H7 (cell line): ENCODE measurements at places on chromosomes 3 and 15. TPM values are rescaled to one million over a fixed set of nuclear protein-coding genes. Genes with fewer than 3 reads are reported as not detected.

MAPK6 gene
- 77.0 and 83.7 TPM in 2 replicates for total RNA-seq

DNA sequence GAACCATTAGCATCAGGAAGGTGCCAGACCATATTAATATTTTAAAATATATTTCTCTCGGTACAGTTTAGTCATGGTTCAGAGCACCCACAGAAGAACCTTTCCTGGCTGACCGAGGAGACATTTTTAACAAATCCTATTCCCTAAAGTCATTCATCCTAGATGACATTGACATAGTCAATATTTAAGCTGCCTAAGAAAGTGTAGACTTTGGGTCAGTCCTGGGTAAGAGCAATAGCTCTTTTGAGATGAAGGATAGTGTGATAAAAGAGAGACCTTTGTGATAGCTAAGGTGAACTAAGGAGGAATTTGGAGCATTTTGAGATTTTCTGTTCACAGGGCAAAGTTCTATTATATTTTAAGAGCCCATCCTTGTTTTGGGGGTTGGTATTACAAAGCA is 47.5 kb downstream of the ZNF609 start:
- DNase-seq, result no peak

NTRK3 gene
- total RNA-seq, result 2.3 and 3.5 TPM in 2 replicates

- DNase-seq, result no peak
Measured at GRCh38 chr15:60326824-60327654, 70.7 kb downstream of the ANXA2 start.

HHATL gene
- not detected in 2 replicates for total RNA-seq

- no peak for DNase-seq
Measured at GRCh38 chr3:123404391-123404790, 44.5 kb downstream of the ADCY5 start.

PRICKLE2 gene
- 1.5 and 1.7 TPM in 2 replicates for total RNA-seq

DNA sequence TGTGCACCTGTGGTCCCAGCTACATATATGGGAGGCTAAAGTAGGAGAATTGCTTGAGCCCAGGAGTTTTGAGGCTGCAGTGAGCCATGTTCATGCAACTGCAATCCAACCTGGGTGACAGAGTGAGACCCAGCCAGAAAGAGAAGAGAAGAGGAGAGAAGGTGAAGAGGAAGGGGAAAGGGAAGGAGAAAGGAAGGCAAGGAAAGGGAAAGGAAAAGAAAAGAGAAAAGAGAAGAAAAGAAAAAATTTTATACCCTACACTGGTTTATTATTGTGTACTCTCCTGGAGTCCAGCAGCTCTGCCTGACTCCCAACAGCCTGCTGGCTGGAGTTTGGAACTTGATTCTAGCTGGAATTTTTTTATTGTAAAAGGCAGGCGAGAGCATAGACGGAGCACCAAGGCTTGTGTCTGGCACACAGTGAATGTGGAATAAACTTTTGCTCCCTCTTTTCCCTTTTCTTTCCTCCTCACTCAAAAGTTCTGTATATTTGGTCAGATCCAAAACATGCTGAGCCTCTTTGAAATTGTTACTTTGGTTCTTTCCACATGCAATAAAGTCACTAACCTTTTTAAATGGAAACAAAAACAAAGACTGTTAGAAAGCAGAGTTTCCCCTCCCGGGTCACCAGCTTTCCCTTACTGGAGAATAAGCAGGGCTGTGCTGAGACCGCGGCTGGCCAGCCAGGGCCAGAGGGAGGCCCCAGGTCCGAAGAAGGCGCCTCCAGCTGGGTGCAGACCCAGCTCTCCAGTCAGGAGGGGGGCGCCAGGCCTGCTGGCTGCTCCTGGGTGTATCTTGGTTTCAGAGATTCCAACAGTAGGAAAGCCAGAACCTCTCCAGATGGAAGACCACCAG is 9.9 kb downstream of the THSD4 start:
- DNase-seq, result peak; percentile 40

DNA sequence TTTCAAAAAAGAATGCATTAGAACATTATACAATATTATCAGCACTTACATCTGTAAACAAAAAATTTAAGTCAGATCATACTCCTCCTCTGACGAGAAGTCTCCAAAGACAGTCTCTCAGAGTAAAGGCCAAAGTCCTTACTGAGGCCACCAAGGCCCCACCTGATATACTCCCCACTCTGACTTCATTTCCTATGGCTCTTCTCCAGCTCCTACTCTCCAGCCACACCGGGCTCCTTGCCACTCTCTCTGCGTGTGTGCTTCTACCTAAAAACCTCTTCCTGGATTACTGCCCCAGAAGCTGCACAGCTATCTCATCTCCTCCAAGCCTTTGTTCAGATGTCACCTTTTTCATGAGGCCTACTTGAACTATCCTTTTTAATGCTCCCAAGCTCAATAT is 5.0 kb downstream of the DCP1A start:
- DNase-seq, result no peak

DNA sequence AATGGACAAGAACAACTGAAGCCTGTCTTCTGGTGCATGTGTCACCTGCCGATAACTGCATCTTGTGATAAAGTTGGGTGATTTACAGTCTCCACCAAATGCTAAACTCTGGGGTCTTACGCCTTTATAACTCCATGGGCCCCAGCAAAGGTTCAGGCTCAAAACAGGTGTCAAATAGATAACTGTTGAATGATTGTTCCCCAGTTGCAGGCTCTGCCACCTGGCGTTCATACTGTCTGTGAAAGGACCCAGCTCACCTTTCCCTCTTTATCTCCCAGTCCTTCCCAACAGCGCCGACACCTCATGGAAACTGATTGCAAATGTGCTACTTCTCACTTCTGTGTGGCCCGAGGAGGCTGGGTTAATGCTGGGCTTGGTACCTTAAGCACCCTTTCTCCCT is 8.3 kb upstream of the SNX22 start:
- DNase-seq, result peak; percentile 20

CAND2 gene
- 16.7 and 17.4 TPM in 2 replicates for total RNA-seq
